Epithelial cell of prostate (primary cell): ENCODE measurements at places on chromosomes 6 and 20.

GRCh38 chr6:30647242-30648116 is 546 bp downstream of the C6orf136 start:
- no peak for DNase-seq

- DNase-seq, result no peak
These were observed 34.3 kb upstream of the COL9A1 start for GRCh38 chr6:70336996-70337742.

DNA sequence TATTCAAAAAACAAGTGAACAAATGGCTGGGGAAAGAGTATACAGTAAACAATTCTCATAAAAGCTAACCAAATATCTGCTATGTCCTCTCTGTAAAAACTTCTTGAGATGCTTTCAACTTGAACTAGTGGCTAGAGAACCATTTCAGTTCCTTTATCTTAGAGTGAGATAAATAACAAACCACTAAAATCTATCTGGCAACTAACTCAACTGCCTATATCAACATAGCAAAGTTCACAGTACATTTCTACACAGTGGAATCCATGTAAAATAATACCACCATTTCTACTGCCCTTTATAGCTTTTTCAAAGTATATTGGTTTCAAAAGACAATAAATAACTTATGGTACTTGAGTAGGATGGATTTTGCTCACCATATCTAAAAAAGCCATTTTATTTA is 95.1 kb downstream of the MMS22L start:
- no peak for DNase-seq

DNA sequence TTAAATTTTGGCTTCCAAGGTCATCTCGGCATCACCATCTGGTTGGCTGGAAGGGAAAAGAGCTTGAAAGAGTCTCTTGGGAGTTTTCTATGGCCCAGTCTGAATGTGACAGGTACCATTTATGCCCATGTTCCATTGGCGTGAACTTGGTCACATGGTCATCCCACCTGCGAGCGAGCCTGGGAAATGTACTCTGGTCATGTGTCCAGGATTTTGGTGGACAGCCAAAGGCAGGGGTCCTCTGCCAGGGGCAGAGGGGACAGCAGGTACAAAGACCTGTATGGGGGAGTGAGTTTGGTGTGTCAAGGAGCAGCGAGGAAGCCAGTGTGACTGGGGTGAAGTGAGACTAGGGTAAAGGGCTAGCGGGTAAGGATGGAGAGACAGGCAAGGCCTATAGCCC is 112.6 kb downstream of the CDC5L start:
- no peak for DNase-seq

- no peak for DNase-seq
These were observed 83.0 kb downstream of the CD164 start for GRCh38 chr6:109299265-109299607.

DNA sequence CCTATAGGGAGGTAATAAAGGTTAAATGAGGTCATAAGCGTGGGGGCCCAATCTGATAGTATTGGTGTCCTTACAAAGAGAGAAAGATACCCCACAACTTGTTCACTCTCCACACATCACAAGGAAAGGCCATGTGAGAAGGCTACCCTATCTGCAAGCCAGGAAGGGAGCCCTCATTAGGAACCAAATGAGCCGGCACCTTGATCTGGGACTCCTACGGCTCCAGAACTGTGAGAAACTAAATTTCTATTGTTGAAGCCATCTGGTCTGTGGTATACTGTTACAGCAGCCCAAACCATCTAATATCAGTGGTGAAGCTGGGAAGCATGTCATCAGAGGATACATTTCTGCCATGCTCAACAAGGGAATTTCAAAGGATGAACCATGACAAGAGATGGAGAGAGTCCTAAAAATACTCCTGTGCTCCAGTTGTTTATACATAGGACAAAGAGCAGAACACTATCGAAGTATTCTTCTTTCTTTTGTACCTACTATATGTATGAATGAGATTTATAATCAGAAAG is 10.4 kb downstream of the COX7A2 start:
- no peak for DNase-seq

GRCh38 chr6:42100029-42100901 is 42.2 kb downstream of the C6orf132 start:
- no peak for DNase-seq

DNA sequence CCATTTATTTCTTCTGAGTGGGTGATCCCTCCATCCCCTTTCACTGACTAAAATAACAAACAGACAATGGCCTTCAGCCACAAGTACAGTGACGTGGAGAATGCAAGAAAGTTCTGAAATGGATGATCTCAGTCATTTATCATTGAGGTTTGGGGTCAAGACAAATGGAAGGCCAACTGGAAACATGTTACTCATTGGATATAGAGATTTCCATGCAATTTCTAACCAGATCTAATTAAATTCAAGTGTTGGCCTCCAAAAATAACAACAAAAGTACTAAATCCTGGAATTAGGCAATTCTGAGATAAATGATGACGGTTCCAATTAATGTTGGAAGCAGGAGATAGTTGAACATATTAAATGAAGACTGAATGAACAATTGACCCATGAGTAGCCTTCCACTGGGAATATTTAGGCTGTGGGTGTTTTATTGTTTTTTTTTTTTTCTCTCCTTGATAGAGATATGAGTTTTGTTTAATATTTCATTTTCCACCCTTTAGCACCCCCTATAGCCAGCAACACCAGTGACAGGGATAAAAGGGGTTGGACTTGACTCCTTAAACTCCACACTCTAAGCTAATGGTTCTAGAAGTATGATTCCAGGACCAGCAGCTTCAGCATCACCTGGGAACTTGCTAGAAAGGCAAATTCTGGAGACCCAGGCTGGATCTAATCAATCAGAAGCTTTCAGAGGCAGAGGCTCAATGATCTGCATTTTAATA is 112.8 kb downstream of the BCAS1 start:
- no peak for DNase-seq

- no peak for DNase-seq
These were observed 121.0 kb downstream of the BTBD9 start for GRCh38 chr6:38518511-38519304.

- DNase-seq, result no peak
These were observed 15.7 kb upstream of the TBC1D22B start for GRCh38 chr6:37241775-37242428.

DNA sequence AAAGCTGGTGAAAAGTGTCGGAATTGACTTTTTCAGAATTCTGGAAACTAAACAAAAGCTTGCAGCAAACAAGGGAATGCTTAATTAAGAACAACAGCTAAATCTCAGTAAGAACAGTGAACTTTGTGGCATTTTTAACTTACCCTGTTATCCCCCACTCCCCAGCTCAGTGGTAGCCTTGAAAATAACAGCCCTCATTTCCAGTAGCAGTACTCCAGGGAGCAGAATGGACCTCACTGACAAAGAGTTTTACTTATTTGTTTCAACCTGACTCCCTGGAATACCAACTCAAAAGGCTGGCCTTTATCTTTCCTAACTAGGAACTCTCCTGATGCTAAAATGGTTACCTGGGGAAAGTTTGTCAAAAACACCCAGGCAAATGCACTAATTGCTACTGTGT is 108.9 kb downstream of the IMPG1 start:
- DNase-seq, result no peak

DNA sequence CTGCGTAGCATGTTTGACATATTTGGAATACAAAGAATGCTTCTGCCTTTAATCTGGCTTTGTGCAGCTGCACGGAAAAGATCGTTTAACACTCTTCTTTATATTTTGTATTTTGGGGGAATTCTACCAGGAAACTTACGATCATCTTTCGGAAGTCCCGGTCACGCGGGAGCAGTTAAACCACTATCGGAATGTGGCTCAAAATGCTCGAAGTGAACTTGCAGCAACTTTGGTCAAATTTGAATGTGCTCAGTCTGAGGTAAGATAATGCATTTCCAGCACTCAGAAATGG is 42.3 kb downstream of the CCDC170 start:
- no peak for DNase-seq

GRCh38 chr20:24892931-24893330 is 56.1 kb upstream of the CST7 start:
- DNase-seq, result no peak

DNA sequence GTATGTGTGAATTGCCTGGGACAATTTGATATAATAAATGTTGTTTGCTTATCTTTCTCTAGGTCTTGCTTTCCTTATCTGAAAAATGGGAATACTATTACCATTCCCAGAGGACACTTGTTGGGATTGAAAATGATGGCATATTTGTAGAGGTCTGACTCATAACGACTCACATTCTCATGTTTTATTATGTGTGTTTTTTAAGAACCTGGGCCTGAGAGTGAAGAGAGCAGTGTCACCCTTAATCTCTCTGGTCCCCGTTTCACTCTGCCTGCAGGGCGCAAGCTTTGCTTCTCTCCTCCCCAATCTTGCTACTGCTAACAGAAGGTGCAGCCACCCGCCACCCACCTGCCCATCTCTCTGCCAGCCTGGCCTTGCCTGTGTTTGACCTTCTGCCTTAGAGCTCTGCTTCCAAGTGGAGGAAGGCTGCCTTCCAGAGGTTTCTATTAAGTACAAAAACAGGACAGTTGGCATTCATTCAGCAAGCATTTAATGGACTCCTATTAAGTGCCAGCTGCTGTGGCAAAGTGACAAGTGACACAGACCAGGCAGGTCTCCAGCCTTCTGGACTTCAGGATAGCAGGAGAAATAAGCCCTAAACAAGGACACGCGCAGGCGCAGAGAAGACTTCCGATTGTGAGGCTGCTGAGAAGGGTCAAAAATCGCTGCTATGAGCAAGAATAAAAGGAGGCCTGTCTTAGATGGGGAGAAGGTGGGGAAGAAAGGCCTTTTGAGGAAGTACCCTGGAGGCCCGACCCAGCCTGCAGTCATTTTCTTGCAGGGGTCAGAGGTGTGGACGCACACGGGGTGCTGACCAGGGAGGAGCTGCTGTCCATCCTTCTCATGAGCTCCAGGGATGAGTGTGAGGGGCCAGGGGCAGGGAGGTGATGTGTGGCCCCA is 112.5 kb downstream of the JPH2 start:
- DNase-seq, result no peak

- no peak for DNase-seq
These were observed 985 bp downstream of the ZBP1 start for GRCh38 chr20:57619051-57619831.

GRCh38 chr6:45538641-45539547 is 161.2 kb upstream of the SUPT3H start:
- DNase-seq, result no peak

DNA sequence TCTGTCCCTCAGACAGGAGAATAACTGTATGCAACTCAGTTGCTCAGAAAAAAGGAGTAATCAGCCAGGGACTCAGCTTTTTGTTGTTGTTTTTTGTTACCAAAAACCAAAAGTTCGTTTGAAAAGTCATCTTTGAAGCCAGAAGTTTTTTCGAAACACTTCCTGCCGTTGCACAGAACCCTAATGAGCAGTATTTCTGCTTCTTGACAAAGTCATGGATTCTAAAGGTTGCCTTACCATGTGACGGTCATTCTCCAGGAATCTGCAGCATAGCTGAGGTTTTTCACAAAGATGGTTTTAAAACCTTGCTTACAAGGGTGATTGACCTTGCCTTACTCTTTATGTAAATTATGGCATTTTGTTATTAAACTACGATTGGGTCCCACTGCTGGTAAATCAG is 1.9 kb downstream of the RAB32 start:
- no peak for DNase-seq

- DNase-seq, result no peak
These were observed 6.8 kb downstream of the HSPA12B start for GRCh38 chr20:3739054-3739925.

DNA sequence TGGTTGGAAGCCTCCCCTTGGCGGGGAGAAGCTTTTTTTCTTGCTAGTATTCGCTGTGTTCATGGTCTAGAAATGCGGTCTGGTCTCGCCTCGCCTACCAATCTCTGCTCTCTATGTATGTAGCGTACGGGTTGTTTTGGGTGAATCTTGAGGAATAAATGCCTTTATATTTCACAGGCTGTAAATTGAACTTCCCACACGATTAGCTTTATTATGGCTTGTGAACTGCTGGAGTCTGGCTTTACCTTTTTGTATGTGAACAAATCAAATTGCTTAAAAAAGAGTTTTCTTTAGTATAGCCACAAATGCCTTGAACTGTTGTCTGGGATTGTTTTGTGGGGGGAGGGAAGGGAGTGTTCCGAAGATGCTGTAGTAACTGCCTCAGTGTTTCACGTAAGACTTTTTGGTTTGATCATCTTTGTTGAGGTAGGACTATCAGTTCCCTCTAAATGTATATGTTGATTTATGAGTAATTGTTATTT is 2.2 kb downstream of the INSM1 start:
- no peak for DNase-seq

DNA sequence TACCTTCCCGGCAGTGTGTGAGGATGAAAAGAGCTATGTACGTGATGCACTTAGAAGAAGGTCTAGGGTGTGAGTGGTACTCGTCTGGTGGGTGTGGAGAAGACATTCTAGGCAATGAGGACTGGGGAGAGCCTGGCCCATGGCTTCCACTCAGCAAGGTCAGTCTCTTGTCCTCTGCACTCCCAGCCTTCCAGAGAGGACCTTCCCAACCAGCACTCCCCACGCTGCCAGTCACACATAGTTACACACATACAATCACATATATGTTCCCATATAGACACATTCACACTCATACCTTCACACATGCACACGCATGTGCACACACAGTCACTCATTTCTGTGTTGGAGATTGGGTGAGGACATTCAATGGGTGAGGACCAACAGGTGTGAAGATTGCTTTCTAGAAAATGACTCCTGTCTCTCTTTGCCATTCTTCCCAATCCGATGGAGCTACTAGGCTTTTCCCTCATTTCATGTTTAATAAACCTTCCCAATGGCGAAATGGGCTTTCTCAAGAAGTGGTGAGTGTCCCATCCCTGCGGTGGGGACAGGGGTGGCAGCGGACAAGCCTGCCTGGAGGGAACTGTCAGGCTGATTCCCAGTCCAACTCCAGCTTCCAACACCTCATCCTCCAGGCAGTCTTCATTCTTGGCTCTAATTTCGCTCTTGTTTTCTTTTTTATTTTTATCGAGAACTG is 30.4 kb downstream of the SRSF3 start:
- no peak for DNase-seq

DNA sequence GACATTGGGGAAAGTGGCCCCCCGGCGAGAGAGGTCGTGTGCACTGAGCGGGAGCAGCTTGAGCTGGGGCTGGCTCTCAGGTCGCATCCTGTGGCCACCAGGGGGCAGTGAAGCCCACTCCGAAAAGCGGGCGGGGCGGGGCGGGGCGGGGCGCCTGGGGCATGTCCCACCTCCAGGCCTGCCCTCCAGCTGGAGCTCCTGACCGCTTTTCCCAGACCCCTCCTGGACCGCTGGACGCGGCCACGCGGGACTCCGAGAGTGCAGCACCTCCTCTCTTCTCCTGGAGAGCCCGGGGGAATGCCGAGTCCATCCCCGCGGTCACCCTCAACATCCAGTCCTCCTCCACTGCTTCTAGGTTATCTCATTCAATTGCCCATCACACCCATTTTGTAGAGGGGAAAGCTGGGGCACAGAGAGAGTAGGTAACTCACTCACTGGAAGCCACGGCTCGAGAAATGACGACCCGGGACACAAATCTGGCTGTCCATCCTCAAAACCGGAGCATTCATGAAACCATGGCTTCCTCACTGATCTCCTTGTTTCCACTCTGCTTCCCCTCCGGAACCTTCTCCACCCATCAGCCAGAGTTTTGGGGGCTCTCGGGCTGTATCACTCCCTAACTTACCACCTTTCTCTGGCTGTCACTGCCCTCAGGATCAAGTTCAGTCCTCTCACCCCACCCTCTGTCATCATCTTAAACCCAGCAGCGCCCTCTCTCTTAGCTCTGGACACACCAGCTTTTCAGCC is 24.1 kb downstream of the COX4I2 start:
- DNase-seq, result no peak
